ENCODE measurements at places on chromosomes 5 and 9. TPM values are rescaled to one million over a fixed set of nuclear protein-coding genes. Genes with fewer than 3 reads are reported as not detected.

- H3K4me3 ChIP-seq, result no peak overlapping the region
- H3K4me1 ChIP-seq, result no peaks in the 10 kb centered on the region
- H3K27me3 ChIP-seq, result no peaks in the 10 kb centered on the region
- no peak overlapping the region for H3K27ac ChIP-seq
- DNase-seq, result no peak
- H3K36me3 ChIP-seq, result no peaks in the 10 kb centered on the region
Measured at GRCh38 chr5:68375540-68375939, 160.0 kb downstream of the PIK3R1 start.

GRCh38 chr5:136724161-136724560 lies 358.8 kb upstream of the TRPC7 start:
- no peaks in the 10 kb centered on the region for H3K4me1 ChIP-seq
- H3K27ac ChIP-seq, result no peak overlapping the region
- H3K36me3 ChIP-seq, result no peaks in the 10 kb centered on the region
- H3K4me3 ChIP-seq, result no peak overlapping the region
- no peak for DNase-seq

DNA sequence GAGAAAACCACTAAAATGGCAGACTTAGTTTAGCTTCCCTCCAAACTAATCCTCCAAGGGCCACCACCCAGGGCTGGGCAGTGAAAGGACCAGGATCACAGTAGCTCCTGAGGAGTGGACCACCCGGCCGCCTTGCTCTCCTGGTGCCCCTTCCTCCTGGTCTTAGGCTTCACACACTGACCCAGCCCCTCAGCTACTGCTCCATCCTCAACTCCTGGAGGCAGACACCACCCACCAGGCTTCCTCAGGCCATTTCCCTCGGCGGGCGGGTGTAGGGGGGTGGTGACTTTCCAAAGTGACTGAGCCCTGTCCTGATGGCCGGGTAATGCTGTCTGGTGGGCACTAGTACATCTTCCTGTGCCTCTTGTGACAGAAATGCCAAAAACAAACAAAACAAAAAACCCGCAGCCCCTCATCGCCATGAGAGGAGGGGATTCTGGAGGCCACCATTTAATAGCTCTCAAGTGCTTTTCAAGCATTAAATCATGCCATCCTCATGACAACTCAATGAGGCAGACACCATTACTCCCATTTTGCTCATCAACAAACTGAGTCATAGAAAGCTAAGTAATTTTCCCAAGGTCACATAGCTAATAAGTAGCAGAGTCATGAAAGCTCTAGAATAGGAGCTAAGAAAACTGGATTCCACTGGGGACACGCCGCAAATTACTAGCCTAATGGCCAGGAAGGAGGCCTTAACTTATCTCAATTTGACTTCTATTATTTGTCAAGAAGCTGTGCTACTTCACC lies 91.3 kb upstream of the LRRTM2 start:
- no peaks in the 10 kb centered on the region for H3K27me3 ChIP-seq
- no peak overlapping the region for H3K27ac ChIP-seq
- no peaks in the 10 kb centered on the region for H3K36me3 ChIP-seq
- no peaks in the 10 kb centered on the region for H3K4me1 ChIP-seq

GRCh38 chr5:128673411-128673957 lies 135.4 kb upstream of the FBN2 start:
- no peak overlapping the region for H3K27ac ChIP-seq
- DNase-seq, result no peak
- H3K36me3 ChIP-seq, result no peaks in the 10 kb centered on the region
- no peaks in the 10 kb centered on the region for H3K4me1 ChIP-seq
- H3K4me3 ChIP-seq, result no peak overlapping the region

GRCh38 chr9:131608493-131609037 lies 63.2 kb downstream of the PRRT1B start:
- no peak overlapping the region for H3K27ac ChIP-seq
- DNase-seq, result no peak
- no peaks in the 10 kb centered on the region for H3K27me3 ChIP-seq
- H3K4me3 ChIP-seq, result no peak overlapping the region

- no peak for DNase-seq
- H3K36me3 ChIP-seq, result no peaks in the 10 kb centered on the region
- H3K27ac ChIP-seq, result no peak overlapping the region
- no peak overlapping the region for H3K4me3 ChIP-seq
Measured at GRCh38 chr5:68007451-68007850, 208.1 kb upstream of the PIK3R1 start.

- H3K4me1 ChIP-seq, result no peaks in the 10 kb centered on the region
- no peak for DNase-seq
- no peak overlapping the region for H3K27ac ChIP-seq
- no peak overlapping the region for H3K4me3 ChIP-seq
Measured at GRCh38 chr5:95066048-95066447, 218.8 kb downstream of the MCTP1 start.

- no peaks in the 10 kb centered on the region for H3K27me3 ChIP-seq
- no peak for DNase-seq
- no peaks in the 10 kb centered on the region for H3K36me3 ChIP-seq
- H3K4me1 ChIP-seq, result no peaks in the 10 kb centered on the region
Measured at GRCh38 chr5:140596321-140596741, 31.7 kb downstream of the SLC35A4 start.

DNA sequence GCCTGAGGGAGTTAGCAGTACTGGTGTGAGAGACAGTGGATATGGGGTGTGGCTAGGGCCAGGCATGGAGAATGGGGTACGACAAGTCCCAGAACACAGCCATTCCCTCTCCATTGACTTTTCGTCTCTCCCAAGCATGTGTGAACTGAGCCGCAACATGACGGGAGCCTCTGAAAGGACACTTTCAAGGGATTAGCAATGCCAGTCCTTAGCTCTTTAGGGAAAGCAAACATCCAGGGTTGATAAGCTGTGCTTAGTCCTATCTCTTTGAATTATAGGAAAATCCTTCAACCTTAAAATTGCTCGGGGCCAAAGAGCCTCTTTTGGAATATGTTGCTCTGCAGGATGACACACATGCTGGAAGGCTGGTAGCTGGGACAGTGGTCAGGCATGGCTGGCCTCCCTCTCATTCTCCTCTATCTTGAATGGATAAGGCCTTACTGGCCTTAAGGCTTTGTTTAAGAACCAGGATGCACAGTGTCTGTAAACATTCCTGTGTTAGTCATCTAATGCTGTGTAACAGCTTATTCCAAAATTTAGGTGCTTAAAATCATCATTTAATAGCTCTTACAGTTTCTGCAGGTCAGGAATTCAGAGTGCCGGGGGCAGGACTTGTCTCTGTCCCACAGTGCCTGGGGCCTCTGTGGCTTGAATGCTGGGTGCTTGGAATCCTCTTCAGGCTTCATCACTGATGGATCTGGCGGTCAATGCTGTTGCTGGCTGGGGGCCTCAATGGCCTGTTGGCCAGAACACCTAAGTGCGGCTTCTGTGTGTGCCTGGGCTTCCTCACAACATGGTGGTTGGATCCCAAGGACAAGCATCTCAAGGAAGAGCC lies 95.3 kb downstream of the PTTG1 start:
- no peaks in the 10 kb centered on the region for H3K4me1 ChIP-seq
- no peaks in the 10 kb centered on the region for H3K36me3 ChIP-seq
- H3K27me3 ChIP-seq, result no peaks in the 10 kb centered on the region
- H3K4me3 ChIP-seq, result no peak overlapping the region
- no peak for DNase-seq
- no peak overlapping the region for H3K27ac ChIP-seq

- no peaks in the 10 kb centered on the region for H3K4me1 ChIP-seq
- H3K36me3 ChIP-seq, result no peaks in the 10 kb centered on the region
- no peak overlapping the region for H3K4me3 ChIP-seq
- DNase-seq, result no peak
- no peaks in the 10 kb centered on the region for H3K27me3 ChIP-seq
Measured at GRCh38 chr5:180381428-180381827, 28.3 kb upstream of the GFPT2 start.

- no peaks in the 10 kb centered on the region for H3K27me3 ChIP-seq
- no peaks in the 10 kb centered on the region for H3K36me3 ChIP-seq
Measured at GRCh38 chr9:99019510-99020331, 76.0 kb downstream of the COL15A1 start.

DNA sequence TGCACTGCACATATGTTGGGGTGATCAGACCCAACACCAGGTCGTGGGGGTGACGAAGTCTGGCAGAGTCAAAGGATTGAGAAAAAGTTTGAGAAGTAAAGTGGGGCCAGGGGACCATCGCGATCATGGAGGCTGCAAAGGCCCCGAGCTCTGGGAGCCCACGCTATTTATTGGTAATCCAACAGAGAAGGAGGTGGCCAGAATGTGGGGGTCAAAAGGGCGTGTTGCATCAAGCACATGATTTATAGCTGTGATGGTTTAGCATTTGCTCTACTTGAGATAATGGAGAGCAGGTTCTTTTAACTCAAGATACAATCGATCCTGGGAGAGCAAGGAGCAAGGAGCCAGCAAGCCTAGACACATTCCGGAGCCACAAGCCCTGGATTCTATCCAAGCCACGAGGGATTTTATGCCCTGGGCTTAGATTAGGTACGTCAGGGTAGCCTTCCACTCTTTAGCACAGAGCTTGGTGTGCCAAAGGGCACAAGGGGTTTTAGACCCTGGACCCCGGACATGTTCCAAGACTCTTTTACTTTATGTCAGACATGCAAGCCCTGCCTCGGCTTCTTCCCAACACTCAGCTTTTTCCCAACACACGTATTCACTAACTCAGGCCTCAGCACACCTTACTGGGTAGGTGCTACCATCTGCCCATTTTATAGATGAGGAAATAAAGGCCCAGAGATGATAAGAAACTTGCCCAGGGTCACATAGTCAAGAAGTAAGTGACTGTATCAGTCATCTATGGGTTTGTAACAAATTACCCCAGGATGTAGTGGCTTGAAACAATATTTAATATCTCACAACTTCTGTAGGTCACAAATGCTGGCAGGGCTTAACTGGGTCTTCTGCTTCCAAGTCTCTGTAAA lies 39.5 kb downstream of the NSUN2 start:
- peaks cover 13% of the 10 kb centered on the region for H3K36me3 ChIP-seq
- DNase-seq, result no peak
- H3K27ac ChIP-seq, result no peak overlapping the region
- no peaks in the 10 kb centered on the region for H3K27me3 ChIP-seq
- no peaks in the 10 kb centered on the region for H3K4me1 ChIP-seq

DNA sequence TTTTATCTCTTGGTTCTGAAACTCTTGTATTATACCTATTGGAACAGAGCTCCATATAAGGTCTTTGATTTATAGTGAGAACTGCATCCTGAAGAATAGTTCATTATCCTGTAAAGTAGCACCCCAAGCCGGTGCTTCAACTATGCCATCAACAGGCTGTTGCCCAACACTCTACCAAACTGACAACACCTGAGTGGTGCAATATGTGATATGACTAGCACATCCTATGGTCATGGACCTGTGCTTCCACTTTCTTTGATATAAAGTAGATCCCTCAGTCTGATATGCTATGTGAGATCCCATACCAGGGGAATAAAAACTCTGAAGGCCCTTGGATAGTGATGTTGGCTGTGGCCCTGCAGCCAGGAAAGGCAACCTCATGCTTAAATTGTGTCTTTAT lies 15.8 kb downstream of the CSF2 start:
- no peak for DNase-seq
- no peak overlapping the region for H3K27ac ChIP-seq
- H3K36me3 ChIP-seq, result no peaks in the 10 kb centered on the region
- no peak overlapping the region for H3K4me3 ChIP-seq
- H3K4me1 ChIP-seq, result no peaks in the 10 kb centered on the region
- no peaks in the 10 kb centered on the region for H3K27me3 ChIP-seq

DNA sequence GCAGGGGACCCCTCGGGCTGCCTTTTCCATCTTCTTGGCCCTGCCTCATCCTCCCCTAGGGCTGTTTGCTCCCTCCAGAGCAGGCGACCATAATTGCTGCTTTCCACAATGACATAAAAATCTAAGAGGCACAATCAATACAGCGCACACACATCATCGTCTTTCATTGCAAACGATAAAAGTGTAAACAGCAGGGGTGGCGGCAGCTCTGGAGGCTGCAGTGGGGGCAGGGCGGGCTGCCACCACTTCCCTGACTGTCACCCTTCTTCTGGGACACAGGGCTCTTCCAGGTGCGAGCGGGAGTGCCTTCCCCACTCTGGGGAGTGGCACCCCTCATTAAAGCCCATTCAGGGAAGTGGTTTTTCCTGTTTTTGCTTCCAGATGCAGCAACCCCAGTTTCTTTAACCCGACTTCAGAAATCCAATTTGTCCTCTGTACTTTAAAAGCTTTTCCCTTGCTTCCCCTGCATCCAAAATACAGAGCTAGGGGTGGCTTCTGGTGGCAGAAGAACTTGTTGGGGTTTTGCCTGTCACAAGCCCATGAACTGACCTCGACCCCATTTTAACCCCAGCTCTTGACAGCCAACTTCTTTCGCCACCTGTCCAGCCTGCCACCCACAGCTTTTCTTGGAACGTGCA lies 45.7 kb downstream of the TSPAN17 start:
- H3K27ac ChIP-seq, result no peak overlapping the region
- no peak for DNase-seq
- H3K4me1 ChIP-seq, result no peaks in the 10 kb centered on the region
- no peaks in the 10 kb centered on the region for H3K27me3 ChIP-seq
- H3K4me3 ChIP-seq, result no peak overlapping the region

GRCh38 chr5:32014096-32014745 lies 159.9 kb downstream of the GOLPH3 start:
- H3K36me3 ChIP-seq, result no peaks in the 10 kb centered on the region

DNA sequence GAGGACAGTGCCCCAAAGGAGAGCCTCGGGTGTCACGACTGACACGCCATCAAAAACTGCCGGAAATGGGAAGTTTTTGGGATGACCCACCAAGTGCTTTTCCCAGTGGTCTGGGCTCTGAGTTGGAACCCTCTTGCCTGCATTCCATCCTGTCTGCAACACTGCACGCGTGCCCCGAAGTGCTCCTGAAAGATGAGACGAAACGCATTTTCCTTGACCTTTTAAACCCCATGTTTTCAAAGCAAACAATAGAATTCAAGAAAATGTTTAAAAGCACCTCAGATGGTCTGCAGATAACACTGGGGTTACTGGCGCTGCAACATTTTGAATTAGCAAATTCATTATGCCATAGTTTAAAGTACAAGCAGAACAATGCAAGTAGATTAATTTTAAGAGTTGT lies 92.9 kb downstream of the ANKRD18A start:
- no peaks in the 10 kb centered on the region for H3K36me3 ChIP-seq
- no peaks in the 10 kb centered on the region for H3K4me1 ChIP-seq
- no peak overlapping the region for H3K27ac ChIP-seq
- DNase-seq, result no peak
- H3K27me3 ChIP-seq, result no peaks in the 10 kb centered on the region

GRCh38 chr5:107213025-107213424 lies 457.7 kb downstream of the EFNA5 start:
- no peak overlapping the region for H3K27ac ChIP-seq
- H3K27me3 ChIP-seq, result no peaks in the 10 kb centered on the region
- no peaks in the 10 kb centered on the region for H3K4me1 ChIP-seq
- H3K4me3 ChIP-seq, result no peak overlapping the region

The SETX gene
- polyA plus RNA-seq, result 32.0 TPM

The ZCCHC10 gene
- 34.5 TPM for polyA plus RNA-seq

The AIF1L gene
- polyA plus RNA-seq, result 0.10 TPM

The FBP2 gene
- not detected for polyA plus RNA-seq

The PPP1R26 gene
- not detected for polyA plus RNA-seq

The PKN3 gene
- polyA plus RNA-seq, result 1.1 TPM

The CCDC127 gene
- 5.6 TPM for polyA plus RNA-seq

The BARHL1 gene
- polyA plus RNA-seq, result not detected

The IL4 gene
- not detected for polyA plus RNA-seq
